ENCODE measurements at places on chromosomes 5 and 9. TPM values are rescaled to one million over a fixed set of nuclear protein-coding genes. Genes with fewer than 3 reads are reported as not detected.

- H3K4me3 ChIP-seq, result no peak overlapping the region
- DNase-seq, result no peak
- no peaks in the 10 kb centered on the region for H3K27me3 ChIP-seq
- H3K36me3 ChIP-seq, result peaks cover 85% of the 10 kb centered on the region
- no peak overlapping the region for H3K27ac ChIP-seq
- peaks cover 6% of the 10 kb centered on the region for H3K4me1 ChIP-seq
These were observed 5.0 kb downstream of the DPP7 start for GRCh38 chr9:137109250-137110146.

GRCh38 chr5:4735261-4735660 is 404.9 kb upstream of the ADAMTS16 start:
- no peak for DNase-seq
- H3K36me3 ChIP-seq, result no peaks in the 10 kb centered on the region

Gene TMEM232
- 11.4 TPM for total RNA-seq

- no peaks in the 10 kb centered on the region for H3K4me1 ChIP-seq
- H3K36me3 ChIP-seq, result no peaks in the 10 kb centered on the region
- H3K27me3 ChIP-seq, result no peaks in the 10 kb centered on the region
- no peak for DNase-seq
- H3K4me3 ChIP-seq, result no peak overlapping the region
These were observed 191.2 kb downstream of the CDH9 start for GRCh38 chr5:26847041-26847736.

Gene PCDHA10
- 1.5 TPM for total RNA-seq

Gene SPINK7
- not detected for total RNA-seq

DNA sequence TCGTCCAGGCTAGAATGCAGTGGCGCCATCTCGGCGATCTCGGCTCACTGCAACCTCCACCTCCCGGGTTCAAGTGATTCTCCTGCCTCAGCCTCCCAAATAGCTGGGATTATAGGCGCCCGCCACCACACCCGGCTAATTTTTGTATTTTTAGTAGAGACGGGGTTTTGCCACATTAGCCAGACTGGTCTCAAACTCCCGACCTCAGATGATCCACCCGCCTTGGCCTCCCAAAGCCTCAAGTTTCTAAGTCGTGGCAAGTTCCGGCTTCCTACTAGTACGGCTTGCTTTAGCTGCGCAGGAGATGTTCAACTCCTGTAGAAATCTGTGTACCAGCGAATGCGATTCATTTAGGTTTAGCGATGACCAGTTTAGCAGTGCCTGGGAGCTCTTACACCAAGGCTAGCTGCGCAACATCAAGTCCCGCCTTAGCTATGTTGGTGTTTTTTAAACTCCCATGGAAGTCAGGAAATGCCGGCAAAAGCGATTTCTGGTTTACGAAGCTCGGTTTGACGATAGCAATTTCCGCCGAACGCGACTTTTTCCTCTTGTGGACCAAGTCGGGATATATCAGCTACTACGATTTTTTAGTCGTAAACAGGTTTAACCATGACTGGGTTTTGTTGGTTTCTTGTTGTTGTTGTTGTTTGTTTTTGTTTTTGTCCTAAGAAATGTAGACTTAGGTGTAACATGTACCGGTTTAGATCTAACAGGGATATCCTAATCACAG is 46.4 kb downstream of the ANXA2R start:
- peaks cover 17% of the 10 kb centered on the region for H3K4me1 ChIP-seq
- no peaks in the 10 kb centered on the region for H3K36me3 ChIP-seq
- peak; percentile 56 for DNase-seq
- peak overlapping the region; percentile 99 for H3K27ac ChIP-seq
- peak overlapping the region; percentile 58 for H3K4me3 ChIP-seq
- peaks cover 77% of the 10 kb centered on the region for H3K27me3 ChIP-seq

Gene SPATA31E1
- not detected for total RNA-seq

GRCh38 chr5:113294311-113295110 is 140.3 kb downstream of the TSSK1B start:
- peak overlapping the region; percentile 77 for H3K27ac ChIP-seq
- peaks cover 12% of the 10 kb centered on the region for H3K4me1 ChIP-seq
- DNase-seq, result peak; percentile 77
- no peaks in the 10 kb centered on the region for H3K36me3 ChIP-seq
- peak overlapping the region; percentile 66 for H3K4me3 ChIP-seq
- peaks cover 8% of the 10 kb centered on the region for H3K27me3 ChIP-seq

Gene RPS14
- 1,651 TPM for total RNA-seq

DNA sequence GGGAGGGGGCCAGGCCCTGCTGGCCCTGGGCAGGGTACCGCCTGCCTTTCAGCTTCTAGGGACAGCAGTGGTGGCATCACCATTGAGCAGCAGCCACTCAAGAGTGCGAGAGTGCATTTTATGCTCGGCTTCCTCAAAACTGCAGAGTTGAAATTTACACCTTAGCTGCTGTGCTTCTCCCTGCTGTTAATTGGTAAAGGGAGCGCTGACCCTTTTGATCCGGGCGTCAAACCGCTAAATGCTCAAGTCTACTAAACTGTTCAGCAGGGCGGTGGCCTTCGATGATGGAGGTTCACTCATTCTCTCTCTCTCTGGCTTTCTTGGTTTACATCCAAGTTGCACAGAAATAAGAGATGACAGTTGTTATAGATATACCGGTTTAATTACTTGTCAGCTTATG is 368.6 kb upstream of the IRX2 start:
- no peak overlapping the region for H3K27ac ChIP-seq
- DNase-seq, result no peak
- H3K4me1 ChIP-seq, result no peaks in the 10 kb centered on the region

- no peaks in the 10 kb centered on the region for H3K27me3 ChIP-seq
- H3K27ac ChIP-seq, result no peak overlapping the region
- DNase-seq, result no peak
- H3K4me3 ChIP-seq, result no peak overlapping the region
- peaks cover 5% of the 10 kb centered on the region for H3K36me3 ChIP-seq
These were observed 324.3 kb upstream of the RFX3 start for GRCh38 chr9:3850098-3850497.

Gene PCDHGA4
- 3.1 TPM for total RNA-seq

Gene NDUFS6
- 21.3 TPM for total RNA-seq

- no peaks in the 10 kb centered on the region for H3K27me3 ChIP-seq
- H3K27ac ChIP-seq, result no peak overlapping the region
- DNase-seq, result no peak
- H3K4me1 ChIP-seq, result no peaks in the 10 kb centered on the region
- no peaks in the 10 kb centered on the region for H3K36me3 ChIP-seq
- no peak overlapping the region for H3K4me3 ChIP-seq
These were observed 248.4 kb downstream of the PRELID2 start for GRCh38 chr5:145586661-145587307.

GRCh38 chr9:79053598-79053997 is 518.2 kb upstream of the TLE4 start:
- H3K27ac ChIP-seq, result no peak overlapping the region
- no peaks in the 10 kb centered on the region for H3K27me3 ChIP-seq
- no peaks in the 10 kb centered on the region for H3K4me1 ChIP-seq
- H3K4me3 ChIP-seq, result no peak overlapping the region
- no peaks in the 10 kb centered on the region for H3K36me3 ChIP-seq

DNA sequence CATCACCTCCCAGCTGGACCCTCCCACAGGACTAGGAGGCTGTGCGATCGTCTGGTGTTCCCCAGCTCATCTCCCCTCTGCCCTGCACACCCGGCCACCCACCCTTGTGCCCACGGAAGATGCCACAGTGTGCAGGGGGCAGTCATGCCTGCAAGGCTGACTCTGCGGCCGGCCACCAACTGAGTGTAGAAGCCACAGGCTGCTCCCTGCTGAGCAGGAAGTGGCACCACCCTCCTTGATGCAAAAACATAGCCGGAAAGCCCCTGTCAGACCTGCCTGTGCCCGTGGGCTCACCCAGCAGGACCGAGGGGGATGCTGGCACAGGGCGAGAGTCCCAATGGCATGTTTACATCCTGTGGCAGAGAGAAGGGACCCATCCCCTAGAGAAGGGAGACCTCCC is 40.3 kb upstream of the SLC12A7 start:
- DNase-seq, result no peak
- H3K27ac ChIP-seq, result no peak overlapping the region
- H3K27me3 ChIP-seq, result peaks cover 24% of the 10 kb centered on the region
- no peak overlapping the region for H3K4me3 ChIP-seq
- H3K4me1 ChIP-seq, result peaks cover 11% of the 10 kb centered on the region
- no peaks in the 10 kb centered on the region for H3K36me3 ChIP-seq

DNA sequence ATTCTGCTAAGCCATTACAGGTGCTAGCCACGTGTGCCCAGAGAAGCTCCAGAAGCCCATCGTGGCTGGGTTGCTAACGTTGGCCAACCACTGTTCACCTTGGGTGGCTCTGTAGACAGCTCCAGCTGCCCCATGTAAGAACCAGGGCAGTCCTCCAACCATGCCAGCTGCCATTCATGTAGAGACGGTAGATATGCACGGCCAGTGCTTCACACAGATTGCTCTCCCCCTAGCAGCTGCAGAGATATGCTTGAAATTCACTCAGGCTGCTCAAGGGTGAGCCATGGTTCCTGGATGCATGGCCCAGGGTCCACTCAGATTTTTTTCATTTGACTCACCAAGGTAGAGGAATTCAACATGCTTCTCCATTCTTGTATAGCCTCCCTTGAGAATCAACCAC is 31.0 kb downstream of the GADD45G start:
- no peak overlapping the region for H3K27ac ChIP-seq
- DNase-seq, result no peak
- no peak overlapping the region for H3K4me3 ChIP-seq

Gene DENND1A
- total RNA-seq, result 23.0 TPM

- H3K4me1 ChIP-seq, result no peaks in the 10 kb centered on the region
- H3K27ac ChIP-seq, result no peak overlapping the region
- H3K4me3 ChIP-seq, result no peak overlapping the region
- no peaks in the 10 kb centered on the region for H3K27me3 ChIP-seq
These were observed 37.8 kb upstream of the RNF20 start for GRCh38 chr9:101495810-101496209.

Gene CARD6
- total RNA-seq, result 24.3 TPM

DNA sequence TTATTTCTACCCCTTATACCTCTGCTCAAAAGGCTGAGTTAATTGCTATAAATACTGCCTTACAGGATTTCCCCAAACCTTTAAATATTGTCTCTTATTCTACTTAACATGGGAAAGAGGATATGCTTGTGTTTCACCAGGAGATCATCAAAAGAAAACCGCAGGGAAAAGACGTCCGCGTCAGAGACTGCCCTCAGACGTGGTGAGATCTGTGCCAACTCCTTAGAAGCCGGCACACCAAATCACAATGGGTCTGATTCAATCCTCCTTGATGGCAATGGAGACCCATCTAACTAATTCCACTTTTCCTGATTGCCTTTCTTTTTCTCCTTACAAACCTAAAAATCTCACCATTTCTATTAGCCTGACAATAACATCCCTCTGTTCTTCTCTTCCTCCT is 55.0 kb downstream of the SH3PXD2B start:
- no peaks in the 10 kb centered on the region for H3K27me3 ChIP-seq
- H3K36me3 ChIP-seq, result no peaks in the 10 kb centered on the region
- peaks cover 14% of the 10 kb centered on the region for H3K4me1 ChIP-seq
- no peak for DNase-seq

- no peak overlapping the region for H3K4me3 ChIP-seq
- H3K4me1 ChIP-seq, result no peaks in the 10 kb centered on the region
- no peak overlapping the region for H3K27ac ChIP-seq
- H3K27me3 ChIP-seq, result no peaks in the 10 kb centered on the region
- DNase-seq, result no peak
These were observed 413.6 kb upstream of the DAP start for GRCh38 chr5:11174591-11174990.

GRCh38 chr5:173602423-173602822 is 14.0 kb downstream of the BOD1 start:
- H3K27me3 ChIP-seq, result no peaks in the 10 kb centered on the region
- H3K4me1 ChIP-seq, result no peaks in the 10 kb centered on the region
- H3K4me3 ChIP-seq, result no peak overlapping the region
- no peak overlapping the region for H3K27ac ChIP-seq

DNA sequence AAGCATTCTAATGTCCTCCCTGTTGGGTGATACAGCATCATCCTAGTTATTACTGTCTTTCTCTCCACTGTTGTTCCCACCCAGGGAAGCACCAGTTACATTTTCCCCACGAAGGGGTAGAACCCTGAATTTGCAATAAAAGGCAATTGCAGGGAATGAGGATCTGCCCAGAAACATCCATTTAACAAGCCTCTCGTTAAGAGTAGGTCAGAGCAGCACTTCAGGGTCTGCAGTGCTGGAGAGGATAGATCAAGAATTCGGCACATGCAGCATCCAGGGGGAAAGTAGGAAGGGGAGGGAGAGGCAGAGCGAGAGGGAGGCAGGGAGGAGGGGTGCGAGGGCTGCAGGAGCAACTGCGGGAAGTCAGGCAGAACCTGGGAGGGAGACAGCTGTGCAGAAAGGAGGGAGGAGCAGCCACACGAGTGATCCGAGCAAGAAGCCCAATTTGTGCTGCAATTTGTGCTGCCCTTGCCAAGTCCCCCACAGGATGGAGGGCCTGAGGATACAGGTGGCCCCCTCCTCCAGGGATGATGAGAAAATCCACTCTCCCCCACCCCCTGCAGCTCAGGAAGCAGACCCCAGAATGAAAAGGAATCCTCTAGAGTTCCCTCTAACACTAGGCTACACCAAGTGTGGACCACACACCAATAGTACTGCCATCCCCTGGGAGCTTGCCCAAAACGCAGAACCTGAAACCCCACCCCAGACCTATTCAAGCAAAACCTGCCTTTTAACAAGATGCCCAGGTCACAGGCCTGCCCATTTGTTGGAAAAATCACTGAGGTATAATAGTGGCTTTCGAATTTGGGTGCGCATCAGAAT is 62.2 kb downstream of the EPB41L4B start:
- H3K36me3 ChIP-seq, result no peaks in the 10 kb centered on the region
- no peak for DNase-seq
- no peak overlapping the region for H3K27ac ChIP-seq
- H3K4me3 ChIP-seq, result no peak overlapping the region
- no peaks in the 10 kb centered on the region for H3K4me1 ChIP-seq
- H3K27me3 ChIP-seq, result no peaks in the 10 kb centered on the region

Gene ARSB
- 21.6 TPM for total RNA-seq

DNA sequence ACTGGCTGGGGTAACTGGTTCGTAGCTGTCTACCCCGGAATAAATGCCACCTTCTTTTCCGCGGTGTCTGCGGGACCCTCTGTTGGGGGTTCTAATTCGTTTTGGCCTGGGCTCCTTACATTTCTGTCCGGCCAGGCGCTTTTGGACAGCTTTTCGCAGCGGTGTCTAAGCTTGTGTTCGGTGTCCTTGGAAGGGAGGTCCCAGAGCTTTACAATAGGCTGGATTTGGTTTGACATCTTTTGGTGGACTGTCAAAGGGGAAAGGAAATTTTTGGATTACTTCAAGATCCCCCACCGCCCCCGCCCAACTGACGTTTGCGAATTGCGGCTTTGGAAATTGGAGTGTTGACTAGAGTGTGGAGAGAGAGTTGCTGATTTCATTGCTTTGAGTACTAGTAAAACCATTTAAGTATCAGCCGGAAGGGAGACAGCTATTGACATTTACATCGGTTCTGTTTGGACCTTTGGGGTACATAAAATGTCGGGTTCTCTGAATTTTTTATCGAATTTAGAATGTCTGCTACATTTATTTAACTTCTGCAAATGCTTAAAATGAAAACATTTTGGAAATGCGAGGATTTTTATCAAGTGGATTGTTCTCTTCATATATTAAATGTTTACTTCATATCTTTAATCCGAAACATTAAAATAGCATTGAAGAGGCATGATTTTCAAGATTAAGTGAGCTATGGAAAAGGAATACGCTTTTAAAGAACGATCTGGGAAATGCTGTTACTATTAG is 4.7 kb upstream of the PURA start:
- no peaks in the 10 kb centered on the region for H3K27me3 ChIP-seq
- peak overlapping the region; percentile 71 for H3K4me3 ChIP-seq
- peak overlapping the region; percentile 99 for H3K27ac ChIP-seq
- H3K4me1 ChIP-seq, result peaks cover 34% of the 10 kb centered on the region
- H3K36me3 ChIP-seq, result no peaks in the 10 kb centered on the region

Gene TDRD7
- total RNA-seq, result 22.2 TPM

All from lower lobe of right lung (tissue), 2 donors.